ENCODE measurements at places on chromosomes 5 and 9.

- no peak for DNase-seq
Observed at GRCh38 chr9:34205102-34205501, 26.3 kb downstream of the UBAP1 start.

DNA sequence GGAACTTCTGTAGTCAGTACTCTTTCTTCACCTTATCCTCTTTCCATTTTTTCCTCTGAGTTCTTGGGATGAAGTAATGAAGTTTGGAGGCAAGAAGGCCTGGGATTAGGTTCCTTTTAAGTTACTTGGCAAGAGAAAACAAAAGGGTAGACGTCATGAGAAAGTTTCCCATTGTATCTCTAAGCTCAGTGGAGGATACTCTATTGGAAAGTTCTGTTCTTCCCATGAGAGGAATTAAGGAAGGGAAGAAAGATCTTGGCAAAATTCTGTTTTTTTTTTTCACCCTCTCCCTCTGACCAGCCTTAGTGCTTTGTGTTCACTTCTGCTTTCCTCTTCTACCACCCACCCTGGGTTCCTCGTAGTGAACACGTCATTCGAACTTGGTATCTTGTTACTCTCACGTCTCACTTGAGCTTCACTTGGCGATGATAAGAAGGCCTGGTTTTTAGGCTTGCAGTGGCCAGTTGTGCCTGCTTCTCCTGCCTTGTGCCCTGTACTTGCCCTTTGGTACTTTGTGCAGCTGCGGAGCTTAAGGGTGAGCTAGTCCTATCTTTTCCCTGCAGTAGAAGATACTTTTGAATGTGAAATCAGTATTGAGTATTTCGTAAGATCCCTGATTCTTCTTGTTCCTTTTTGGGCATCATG is 67.0 kb downstream of the ARHGAP26 start:
- no peak for DNase-seq

DNA sequence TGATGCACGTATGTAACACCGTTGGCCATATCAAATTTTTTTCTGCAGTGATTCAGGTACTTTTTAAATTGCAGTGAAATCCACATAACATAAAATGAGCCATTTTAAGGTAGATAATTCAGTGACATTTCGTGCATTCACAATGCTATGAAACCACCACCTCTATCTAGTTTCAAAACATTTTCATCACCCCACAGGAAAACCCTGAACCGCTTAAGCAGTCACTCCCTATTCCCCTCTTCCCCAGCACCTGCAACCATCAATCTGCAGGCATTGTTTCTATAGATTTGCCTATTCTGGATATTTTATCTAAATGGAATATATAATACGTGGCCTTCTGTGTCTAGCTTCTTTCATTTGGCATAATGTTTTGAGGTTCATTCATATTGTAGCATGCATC is 79.2 kb downstream of the BOD1 start:
- DNase-seq = no peak

DNA sequence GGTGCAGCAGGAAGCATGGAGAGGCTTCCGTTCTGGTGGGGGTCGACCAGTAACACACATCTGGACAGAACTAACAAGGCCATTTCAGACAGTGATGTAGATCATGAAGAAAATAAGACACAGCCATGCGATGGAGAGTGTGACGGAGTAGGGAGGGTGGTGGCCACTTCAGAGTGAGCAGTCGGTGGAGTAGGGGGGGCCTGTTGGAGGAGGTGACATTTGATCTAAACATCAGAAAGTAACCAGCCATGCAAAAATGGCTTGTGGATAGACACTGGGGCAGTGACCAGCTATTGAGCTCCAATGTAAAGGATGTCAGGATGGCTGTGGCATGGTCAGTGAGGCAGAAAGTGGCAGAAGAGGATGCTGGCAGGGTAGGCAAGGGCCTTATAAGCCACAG is 65.9 kb downstream of the PPARGC1B start:
- no peak for DNase-seq

DNA sequence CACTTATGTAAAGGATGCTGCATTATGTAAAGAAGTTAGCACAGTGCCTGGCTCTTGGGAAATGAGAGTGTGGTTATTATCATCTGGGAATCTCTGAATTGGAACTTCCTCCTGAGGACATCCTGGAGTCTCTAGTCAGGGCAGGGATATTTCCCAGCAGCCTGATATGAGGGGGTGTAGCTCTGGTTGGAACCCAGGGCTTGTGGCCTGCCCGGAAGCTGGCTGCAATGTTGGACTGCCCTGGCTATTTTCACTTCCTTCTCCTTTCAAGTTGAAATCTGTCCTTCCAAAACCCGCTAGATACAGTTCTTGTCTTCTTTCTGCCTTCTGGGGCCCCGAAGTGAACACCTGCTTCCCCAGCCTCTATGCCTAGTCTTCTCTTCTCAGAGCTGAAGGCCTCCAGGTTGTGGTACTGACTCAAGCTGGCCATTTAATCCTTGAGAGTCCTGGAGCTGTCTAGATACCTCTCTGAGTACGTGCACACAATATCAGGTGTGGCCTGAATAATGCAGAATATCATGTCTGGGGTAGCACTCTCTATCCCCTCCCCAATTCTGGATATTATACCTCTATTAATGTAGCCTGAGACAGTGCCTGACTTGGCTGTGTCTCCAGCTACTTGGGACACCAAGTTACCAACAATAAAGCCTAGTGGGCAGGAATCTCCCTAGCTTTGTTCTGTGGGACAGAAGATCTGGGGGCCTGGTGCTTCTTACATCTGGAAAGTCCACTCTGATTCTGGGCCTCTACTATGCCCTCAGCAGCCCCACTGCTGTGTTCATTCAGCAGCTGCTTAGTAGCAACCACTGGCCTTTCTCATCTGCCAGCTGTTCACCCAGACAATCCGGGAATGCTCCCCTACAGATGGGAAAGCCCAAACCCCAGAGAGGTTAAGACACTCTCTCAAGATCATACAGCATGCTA is 45.0 kb downstream of the SLC6A7 start:
- no peak for DNase-seq

DNA sequence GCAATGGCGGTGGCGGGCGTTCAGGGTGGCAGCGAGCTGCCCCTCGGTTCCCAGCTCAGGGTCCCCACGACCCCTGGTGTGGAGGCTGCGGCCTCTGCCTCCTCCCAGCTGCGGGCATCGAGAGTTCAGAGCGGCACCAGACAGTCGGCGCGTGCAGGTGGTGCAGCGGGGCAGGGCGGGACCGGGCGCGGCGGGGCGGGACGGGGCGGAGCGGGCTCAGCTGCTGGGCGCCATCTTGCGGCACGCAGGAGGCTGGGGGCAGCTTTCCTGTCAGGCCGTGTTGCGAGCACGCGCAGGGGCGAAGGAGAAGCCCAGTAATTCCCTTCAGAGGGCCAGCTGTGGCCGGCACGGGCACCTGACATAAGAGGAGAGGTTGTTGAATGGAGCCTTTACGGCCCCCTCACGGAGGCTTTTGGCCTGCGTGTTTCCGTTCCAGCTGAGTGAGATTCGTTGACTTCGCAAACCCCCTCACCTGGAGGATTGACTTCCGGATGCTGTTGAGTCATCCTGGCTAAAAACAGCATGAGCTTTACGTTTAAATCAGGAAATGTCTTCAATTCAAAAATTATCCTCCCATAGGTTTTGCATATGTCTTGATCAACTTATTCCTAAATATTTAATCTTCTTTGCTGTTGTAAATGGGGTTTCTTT is 587 bp downstream of the C5orf47 start:
- no peak for DNase-seq

DNA sequence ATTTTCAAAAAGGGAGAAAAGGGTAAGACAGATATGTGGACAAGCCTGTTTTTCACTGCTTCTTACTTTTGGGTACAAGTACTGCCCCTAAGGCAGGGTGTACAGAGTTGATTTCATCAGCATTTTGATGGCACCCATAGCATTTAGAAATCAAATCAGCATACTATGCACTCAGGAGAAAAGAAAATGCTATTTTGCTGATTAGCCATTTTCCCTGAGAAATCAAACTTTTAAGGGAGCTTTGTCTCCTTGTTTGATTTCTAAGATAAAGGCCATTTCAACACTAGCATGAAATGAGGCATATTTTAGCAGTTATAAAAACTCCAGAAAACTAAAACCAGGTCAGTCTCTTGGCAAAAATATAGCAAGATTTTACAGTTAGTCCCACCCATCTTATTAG is 2269.4 kb upstream of the WWC1 start:
- DNase-seq = no peak

- no peak for DNase-seq
Observed at GRCh38 chr5:83011985-83012384, 65.2 kb downstream of the TMEM167A start.

DNA sequence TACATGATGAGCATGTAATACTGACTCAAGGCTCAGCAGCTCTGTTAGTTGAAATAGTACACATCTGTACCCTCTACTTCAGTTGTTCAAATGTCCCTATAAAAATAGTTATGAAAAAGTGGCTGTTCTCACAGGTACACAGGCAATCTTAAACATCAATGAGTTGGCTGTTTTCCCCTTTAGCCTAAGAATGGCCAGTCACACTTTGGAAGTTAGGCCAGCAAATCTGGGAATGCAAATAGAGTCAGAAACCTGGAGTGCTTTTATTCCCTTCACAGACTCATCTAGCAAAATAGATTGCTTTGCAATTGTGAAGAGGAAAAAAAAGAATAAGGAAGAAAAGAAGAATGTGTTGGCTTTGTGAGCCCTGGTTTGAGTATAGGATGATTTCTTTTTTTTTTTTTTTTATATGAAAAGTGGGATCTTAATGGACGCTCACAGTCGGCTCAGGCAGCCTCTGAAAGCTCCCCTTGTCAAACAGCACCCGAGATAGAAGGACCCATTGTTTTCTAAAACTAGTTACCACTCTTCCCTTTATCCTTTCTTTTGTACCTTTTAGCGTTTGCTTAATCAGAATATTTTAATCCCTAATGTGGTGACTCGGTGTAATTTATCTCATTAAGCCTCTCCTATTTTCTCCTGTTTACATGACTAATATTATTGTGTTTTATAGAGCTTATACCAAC is 27.9 kb upstream of the TLE1 start:
- no peak for DNase-seq

GRCh38 chr5:31730139-31730538 is 91.2 kb downstream of the PDZD2 start:
- DNase-seq = no peak

GRCh38 chr5:172530878-172531703 is 76.8 kb upstream of the SH3PXD2B start:
- no peak for DNase-seq

GRCh38 chr9:34250721-34251120 is 71.9 kb downstream of the UBAP1 start:
- DNase-seq = no peak

DNA sequence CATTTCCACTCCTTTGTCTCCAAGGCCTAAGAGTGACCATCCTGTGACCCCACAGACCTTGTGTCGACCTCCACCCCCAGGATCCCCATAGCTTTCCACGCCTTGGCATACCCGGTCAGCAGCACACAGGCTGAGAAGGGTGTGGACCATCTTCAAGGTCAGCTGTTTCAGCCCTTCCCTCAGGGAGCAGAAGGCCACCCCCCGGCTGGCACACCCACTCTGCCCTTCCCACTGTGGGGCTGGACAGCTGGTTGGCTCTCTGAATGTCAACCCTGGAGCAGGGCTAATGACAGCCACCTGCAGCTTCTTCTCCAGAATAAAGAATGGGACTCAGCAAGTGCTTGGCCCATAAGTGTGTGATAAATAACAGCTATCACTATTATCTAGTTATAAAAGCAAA is 93.1 kb downstream of the OLFM1 start:
- no peak for DNase-seq

Measured in BE2C (cell line).